Activated naive CD4-positive, alpha-beta T cell (primary cell): ENCODE measurements at places on chromosomes 7 and 10.

GRCh38 chr10:131556897-131557495, 245.5 kb upstream of the TCERG1L start:
- DNase-seq = no peak

DNA sequence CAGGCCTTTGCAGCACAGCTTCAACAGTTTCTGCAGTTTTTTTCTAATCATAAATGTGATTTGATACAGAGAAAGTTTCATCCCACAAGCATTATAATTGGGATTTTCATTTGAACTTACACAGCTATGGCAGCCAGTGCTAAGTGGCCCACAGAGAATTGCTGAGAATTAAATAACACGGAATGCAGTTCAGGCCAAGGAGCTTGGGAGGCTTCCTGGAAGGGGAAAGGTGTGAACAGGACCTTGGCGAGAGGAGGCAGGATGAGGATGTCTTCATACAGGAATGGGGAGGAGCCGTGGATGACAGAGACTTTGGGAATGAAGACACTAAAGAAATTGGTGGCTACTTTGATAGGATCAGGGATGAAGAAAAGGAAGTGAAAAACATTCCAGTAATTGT, 95.3 kb downstream of the ZNF22 start:
- DNase-seq = no peak

- no peak for DNase-seq
Observed at GRCh38 chr10:37952926-37953325, 23.5 kb downstream of the ZNF25 start.

DNA sequence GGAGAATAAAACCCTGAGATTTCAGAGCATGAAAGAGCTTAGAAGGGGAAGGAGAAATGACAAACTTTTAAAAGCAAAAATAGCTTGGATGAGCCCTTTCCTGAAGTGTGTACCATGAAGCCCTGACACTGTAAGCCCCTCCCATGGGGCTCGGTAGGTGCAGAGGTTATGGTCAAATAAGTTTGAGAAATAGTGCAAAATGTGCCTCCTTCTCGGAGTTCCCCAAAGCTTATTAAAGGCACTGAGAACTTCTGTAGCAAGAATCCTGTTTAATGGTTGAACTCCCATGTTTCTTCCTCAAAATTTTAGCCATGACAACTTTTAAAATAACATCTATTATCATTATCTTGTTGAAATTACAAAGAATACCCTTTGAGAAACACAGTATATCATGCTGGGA, 10.5 kb upstream of the HYCC1 start:
- DNase-seq = no peak

GRCh38 chr10:119457966-119458766, 84.4 kb downstream of the RGS10 start:
- no peak for DNase-seq

GRCh38 chr7:89926701-89927100, 227.6 kb upstream of the STEAP1 start:
- DNase-seq = no peak

DNA sequence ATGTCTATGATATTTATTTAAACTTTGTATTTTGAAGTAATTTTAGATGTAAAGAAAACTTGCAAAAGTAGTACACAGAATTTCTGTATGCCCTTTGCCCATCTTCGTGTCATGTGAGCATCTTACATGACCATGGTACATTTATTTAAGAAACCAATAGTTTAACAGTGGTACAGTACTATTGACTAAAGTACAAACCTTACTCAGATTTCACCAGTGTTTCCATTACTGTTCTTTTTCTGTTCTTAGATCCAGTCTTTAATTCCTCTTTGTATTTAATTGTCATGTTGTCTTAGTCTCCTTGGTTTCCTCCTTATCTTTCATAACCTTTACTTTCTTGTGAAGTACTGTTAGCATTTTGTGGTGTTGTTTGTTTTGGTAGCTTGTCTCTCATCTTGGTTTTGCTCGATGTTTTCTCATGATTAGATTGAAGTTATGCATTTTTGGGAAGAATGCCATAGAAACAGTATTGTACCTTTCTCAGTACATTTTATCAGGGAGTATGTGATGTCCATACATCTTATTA, 24.1 kb downstream of the TAX1BP1 start:
- no peak for DNase-seq

- no peak for DNase-seq
Observed at GRCh38 chr10:76009531-76009930, 578.1 kb downstream of the LRMDA start.

- no peak for DNase-seq
Observed at GRCh38 chr10:121187391-121187790, 336.2 kb downstream of the WDR11 start.
